ENCODE measurements at places on chromosomes 16 and 17.
A peak's percentile ranks its signal among the peaks of the same experiment; 100 is the strongest.

- no peak for DNase-seq
Measured at GRCh38 chr17:50649042-50649908, 14.6 kb downstream of the ABCC3 start.

- DNase-seq = no peak
Measured at GRCh38 chr17:81053041-81053970, 18.4 kb downstream of the BAIAP2 start.

GRCh38 chr16:87740909-87741424 lies 24.8 kb downstream of the KLHDC4 start:
- no peak for DNase-seq

DNA sequence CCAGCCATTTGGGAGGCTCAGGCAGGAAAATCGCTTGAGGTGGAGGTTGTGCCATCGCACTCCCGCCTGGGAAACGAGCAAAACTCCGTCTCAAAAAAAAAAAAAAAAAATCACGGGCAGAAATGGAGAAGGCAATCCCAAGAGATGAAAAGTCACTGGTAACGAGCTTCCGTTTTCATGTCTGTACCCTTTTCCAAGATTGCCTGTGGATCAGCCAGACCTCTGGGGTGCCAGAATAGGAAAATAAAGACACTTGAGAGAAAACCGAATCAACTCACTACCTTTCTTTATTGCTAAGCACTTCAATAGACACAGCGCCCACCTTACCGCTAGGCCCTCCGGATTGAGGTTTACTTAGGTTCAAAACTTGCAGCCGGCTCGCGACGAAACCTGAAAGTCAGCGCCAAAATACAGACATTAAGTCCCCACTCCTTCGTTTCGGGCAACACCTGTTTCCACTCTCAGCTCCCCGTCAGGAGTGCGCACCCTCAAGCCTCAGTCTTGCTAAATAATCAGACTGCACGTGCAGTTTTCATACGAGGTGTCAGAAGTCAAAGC lies 970 bp upstream of the TRAF7 start:
- peak; percentile 20 for DNase-seq

- DNase-seq = peak; percentile 95
Measured at GRCh38 chr17:47733047-47733673, at the start of gene TBX21. TSS of gene TBX21 (plus strand) at chr17:47733236. CDS start at chr17:47733455, 219 bp downstream.

GRCh38 chr17:17872547-17873345 lies 36.0 kb upstream of the SREBF1 start:
- DNase-seq = no peak

Measured in stimulated activated CD8-positive, alpha-beta memory T cell treated with anti-CD3 and anti-CD28 coated beads, Interleukin-7, amount 100 ng/mL, for 4 hours (primary cell).